ENCODE measurements at places on chromosomes 1 and 21.

- no peak for DNase-seq
Observed at GRCh38 chr1:108017698-108018097, 52.7 kb upstream of the VAV3 start.

GRCh38 chr21:29232530-29233255, 66.0 kb upstream of the BACH1 start:
- DNase-seq: no peak

- DNase-seq: no peak
Observed at GRCh38 chr1:40687661-40688060, 3.8 kb upstream of the NFYC start.

DNA sequence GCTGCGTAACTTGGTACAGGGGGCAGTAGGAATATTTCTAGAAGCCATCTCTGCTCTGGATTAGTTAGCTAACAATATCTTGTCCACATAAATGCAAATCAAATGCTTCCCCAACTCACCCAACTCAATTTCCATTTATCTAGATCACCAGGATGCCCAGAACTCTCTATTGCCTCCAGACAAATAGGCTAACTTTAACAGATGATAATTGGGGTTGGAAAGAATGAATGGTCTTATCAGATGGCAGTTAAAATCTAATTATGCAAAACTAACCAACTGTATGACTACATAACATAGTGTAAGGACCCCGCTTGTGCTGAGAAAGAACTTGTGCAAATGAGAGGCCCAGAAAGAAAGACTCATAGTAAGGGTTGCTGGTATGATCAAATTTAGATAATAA, 1024.8 kb downstream of the PLA2G4A start:
- DNase-seq: no peak

- no peak for DNase-seq
Observed at GRCh38 chr1:74908797-74909196, 175.8 kb downstream of the TYW3 start.

GRCh38 chr1:99069146-99069545, 64.5 kb upstream of the PLPPR5 start:
- no peak for DNase-seq

DNA sequence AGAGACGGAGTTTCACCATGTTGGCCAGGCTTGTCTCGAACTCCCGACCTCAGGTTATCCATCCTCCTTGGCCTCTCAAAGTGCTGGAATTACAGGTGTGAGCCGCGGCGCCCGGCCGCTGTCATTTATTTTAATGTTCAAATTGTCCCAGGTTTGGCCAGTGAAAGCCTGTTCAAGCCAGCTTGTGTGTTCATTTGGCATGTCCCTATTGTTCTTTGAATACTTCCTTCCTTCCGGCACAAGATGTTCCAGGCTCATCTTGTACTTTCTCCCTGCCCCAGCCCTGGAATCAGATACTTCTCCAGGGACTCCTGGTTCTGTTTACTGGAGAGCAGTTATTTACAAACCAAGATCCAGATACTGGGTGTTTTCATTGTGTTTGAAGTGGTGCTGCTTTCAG, 37.0 kb downstream of the ZBTB8B start:
- no peak for DNase-seq

- no peak for DNase-seq
Observed at GRCh38 chr1:30752651-30752908, 5.0 kb downstream of the LAPTM5 start.

DNA sequence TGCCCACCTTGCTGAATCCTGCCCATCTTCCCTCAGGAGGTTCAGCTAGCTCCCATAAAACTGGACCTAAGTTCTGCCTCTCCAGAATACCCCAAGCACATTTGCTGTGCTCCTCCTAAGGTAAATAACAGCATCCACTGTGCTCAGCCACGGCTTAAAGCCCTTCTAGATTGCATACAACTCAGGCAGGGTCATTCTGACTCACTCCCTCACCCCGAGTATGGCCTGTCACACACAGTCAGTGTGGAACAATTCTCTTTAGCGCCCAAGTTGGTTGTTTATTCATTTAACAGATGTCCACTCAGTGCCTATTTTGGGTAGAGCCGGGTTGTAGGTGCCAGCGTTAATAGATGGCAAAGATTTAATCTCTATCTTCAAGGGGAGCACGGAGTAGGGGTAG, 147.5 kb upstream of the EDN2 start:
- DNase-seq: no peak

GRCh38 chr1:218330043-218330623, 15.0 kb upstream of the TGFB2 start:
- DNase-seq: peak; percentile 48

DNA sequence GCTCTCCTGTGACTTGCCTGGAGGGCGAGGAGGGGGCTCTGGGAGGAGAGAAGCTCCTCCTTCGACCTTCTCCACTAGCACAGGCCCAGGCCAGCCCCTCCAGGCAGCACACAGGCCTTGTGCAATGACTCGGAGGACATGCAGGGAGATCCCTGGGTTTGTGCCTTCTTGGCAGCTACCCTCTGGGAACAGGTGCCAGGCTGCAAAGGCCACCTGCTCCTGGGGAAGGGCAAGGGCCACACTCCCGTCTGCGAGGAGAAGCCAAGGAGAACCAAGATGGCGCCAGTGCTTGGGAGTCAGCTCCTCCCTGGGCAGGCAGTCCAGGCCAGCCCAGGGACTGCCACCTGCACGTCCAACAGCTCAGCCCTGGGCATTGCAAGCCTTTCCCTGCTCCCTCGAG, 15.3 kb downstream of the CASZ1 start:
- no peak for DNase-seq

Measured in T-helper 2 cell (primary cell).